ENCODE measurements at places on chromosomes 3 and 15.
A peak's percentile ranks its signal among the peaks of the same experiment; 100 is the strongest.

GRCh38 chr15:36301947-36302346 is 277.5 kb upstream of the CDIN1 start:
- DNase-seq: no peak

DNA sequence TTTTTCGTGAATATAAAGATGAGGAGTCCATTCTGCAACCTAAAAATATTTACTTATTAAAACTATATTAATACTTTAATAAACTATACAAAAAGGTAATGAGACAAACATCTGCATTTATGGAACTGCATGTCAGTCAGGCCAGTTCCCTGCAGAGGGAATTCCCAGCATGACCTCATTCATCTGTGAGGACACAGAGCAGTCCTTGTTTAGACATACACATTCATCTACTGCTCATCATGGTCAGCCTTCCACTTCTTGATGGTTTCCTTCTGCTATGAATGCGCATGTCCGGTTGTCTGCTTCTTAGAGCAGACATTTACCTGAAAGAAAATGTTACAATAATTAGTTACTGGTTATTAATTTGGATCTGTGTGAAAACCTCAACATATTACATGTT is 3.3 kb upstream of the ACTR8 start:
- no peak for DNase-seq

DNA sequence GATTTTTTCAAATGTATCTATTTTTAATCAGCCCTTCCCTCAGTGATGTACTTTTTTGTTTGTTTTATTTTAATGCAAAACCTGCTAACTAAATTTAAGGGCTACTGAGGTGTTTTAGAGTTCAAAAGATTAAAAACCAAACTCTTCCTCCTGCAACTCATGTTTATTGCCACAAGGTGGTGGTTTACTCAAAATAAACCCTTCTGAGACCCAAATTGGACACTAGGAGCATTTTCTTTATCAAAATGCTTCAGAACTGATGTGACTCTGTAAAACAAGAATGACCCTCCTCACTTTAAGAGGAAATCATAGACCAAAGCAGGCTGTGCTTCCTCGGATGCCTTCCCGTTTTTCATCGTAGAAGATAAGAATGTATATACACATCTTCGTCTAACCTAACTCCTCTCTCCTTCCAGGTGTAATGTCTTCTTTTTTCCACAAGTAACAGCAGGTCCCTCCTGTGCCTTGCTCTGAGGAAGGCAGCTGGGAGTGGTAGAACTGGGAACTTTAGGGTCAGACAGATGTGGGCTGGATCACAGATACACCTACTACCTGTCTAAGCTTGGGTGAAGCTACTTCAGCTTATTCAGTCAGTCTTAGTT is 2.9 kb upstream of the NME9 start:
- no peak for DNase-seq

DNA sequence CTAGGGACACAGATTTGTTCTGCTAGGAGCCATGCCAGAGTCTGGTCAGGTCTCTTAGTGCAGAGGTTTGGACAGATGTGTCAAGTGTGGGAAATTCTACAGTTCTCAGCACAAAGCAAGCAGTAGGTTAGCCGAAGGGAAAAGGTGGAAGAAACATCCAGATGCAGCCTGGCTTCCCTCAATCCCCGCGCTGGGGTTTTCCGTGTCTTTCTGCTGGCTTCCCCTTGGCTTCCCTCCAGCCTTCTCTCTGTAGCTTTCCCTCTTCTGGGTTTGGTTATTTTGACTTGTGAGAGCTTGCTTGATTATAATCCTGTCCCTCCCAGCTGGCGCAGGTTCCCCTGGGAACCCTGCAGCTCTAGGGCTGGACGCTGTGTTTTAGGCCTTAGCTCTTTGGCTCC is 4.1 kb downstream of the TF start:
- peak; percentile 17 for DNase-seq

DNA sequence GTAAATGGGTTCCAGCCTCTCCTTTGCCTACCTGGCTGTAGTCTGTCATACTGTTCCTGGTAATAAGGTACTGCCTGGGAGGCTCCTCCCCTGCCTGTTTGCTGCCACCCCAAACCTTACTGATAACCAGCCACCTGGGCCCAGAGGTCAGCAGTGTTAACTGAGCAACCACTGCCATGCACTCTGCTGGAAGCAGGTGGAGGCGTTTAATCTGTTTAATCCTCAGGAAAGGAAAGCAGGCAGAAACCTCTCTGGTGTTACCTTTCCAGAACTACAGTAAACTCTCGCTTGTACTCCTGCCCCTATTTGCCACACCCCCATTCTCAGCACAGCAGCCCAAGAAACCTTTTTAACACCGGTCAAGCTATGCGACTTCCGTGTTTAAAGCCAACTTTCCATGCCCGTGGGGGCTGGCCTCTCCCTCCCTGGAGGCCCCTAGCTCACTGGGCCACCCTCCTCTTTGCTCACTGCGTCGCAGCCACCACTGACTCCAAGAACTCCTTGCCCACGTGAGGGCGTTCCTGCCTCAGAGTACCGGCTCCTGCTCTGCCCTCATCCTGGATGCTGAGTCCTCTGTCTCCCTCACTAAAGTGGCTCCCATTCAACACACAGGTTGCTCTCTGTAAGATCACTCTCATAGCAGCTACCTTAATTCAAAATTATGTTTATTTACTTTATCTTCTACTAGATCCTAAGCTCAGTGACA is 8.3 kb downstream of the BDH1 start:
- DNase-seq: peak; percentile 68

DNA sequence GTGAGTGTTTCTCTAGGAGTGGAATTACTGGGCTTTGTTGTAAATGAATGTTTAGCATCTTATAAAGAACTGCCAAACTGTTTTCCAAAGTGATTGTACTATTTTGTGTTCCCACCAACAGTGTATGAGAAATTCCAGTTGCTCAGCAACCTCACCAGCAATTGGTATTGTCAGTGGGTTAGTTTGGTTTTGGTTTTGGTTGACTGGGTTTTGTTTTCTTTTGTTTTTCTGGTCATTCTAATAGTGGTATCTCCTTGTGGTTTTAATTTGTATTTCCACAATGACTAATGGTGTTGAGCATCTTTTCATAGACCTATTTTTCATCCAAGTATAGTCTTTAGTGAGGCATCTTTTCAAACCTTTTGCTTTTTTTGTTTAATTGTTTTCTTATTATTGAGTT is 27.1 kb downstream of the FILIP1L start:
- DNase-seq: no peak

DNA sequence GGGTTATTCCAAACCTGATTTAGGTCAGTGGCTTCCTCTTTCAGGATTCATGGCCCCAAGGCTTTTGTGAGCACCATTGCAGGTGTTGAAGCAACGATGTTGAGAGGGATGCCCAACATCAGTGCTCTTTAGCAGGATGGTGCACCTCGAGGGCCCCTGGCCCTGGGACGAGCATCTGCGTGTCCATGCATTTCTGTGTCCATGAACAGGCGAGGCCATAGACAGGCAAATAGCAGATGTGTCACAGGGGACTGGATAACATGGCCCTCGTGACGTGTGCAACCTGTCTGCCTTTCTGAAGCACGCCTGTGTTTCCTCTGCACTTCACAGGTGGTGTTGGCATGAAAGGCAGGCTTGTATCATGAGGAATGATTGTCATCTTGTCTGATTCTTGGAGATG is 132.3 kb downstream of the SNRPN start:
- no peak for DNase-seq

DNA sequence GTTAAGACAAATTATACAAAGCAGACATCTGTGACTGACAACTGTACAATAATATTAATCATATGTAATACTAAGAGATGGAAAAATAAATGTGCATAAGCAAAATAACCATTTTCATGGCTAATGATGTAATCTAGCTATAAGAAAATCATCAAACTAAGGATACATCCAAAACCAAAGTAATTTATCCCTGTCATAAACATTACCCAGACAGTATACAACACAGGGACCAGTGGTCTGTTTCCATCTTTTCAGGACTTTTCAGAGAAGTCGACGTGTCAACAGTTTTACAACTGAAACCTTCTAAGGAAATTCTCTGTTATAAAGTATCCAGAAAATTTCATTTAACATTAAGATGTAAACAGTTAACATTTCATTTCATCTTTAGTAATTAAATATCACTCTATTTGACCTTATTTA is 11.0 kb downstream of the THBS1 start:
- no peak for DNase-seq

DNA sequence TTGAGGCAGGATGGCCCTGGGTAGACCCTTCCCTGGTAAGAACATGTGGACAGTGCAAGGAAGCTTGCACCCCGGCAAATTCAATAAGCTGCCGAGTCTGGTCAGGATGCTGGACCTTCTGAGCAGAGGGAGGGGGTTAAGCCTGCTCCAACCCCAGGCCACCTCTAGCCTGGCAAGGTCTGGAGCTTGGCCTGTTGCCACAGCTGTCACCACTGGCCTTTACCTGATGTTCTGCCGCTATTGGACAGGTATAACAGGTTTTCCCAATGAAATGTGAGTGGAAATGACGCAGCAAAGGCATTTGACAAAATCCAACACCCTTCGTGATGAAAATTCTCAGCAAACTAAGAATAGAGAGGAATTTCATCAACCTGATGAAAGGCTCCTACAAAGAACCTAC is 699 bp upstream of the MESP1 start:
- no peak for DNase-seq

- DNase-seq: no peak
Measured at GRCh38 chr3:87766721-87767120, 292.1 kb downstream of the CGGBP1 start.

GRCh38 chr3:23861689-23862088 is 55.1 kb downstream of the NKIRAS1 start:
- DNase-seq: no peak

GRCh38 chr3:32873531-32874130 is 55.8 kb downstream of the TRIM71 start:
- DNase-seq: no peak

DNA sequence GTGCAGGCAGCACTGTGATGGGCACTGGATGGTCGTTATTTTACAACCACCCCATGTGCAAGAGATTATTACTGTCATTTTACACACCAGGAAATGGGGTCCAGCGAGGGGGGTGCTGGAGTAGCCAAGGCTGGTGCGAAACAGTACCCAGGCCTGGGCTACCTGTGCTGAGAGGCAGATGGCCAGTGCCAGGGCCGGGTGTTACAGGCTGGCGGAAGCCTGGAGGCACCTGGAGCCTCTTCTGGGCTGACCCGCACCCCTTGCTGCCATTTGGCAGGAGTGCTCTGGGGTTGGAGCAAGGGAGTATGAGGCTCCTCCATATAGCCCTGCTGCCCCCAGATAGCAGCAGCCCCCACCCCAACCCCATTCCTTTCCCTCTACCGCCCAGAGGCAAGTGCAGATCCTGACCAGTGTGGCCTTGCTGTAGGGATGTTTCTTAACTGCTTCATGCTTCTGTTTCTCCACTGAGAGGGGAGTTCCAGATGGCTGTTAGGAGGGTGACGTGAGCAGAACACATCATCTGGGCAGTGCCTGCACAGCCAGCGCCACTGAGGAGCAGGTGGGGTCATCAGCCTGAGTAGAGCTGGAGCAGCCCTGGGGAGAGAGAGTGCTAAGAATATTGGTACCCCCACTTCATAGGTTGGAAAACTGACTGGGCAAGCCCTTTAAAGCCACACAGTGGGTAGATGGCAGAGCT is 15.3 kb downstream of the SNX33 start:
- no peak for DNase-seq

- DNase-seq: no peak
Measured at GRCh38 chr3:54026543-54026942, 95.8 kb upstream of the CACNA2D3 start.

GRCh38 chr3:108024146-108024850 is 66.5 kb downstream of the CD47 start:
- no peak for DNase-seq

DNA sequence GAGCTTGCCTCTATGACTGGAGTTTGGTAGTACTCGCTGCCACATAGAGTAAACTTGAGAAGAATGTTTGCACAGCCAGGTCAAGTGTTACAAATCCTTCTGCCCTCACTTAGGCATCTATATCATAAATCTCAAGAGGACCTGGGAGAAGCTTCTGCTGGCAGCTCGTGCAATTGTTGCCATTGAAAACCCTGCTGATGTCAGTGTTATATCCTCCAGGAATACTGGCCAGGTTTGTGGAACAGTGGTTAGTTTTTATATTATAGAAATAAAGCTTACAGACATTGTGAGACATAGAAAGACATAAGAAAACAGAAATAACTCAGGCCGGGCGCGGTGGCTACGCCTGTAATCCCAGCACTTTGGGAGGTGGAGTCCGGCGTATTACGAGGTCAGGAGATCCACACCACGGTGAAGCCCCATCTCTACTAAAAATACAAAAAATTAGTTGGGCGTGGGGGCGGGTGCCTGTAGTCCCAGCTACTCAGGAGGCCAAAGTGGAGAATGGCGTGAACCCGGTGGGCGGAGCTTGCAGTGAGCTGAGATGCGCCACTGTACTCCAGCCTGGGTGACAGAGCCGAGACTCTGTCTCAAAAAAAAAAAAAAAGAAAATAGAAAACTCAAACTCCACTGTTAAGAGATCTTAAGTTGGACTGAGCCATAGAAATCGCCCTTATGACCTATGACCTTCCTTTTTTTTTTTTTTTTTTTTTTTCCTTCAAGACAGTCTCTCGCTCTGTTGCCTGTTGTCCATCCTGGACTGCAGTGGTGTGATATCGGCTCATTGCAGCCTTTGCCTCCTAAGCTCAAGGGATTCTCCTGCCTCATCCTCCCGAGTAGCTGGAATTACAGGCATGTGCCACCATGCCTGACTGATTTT is 2.2 kb downstream of the RPSA start:
- DNase-seq: no peak

- no peak for DNase-seq
Measured at GRCh38 chr15:72857331-72858063, 73.9 kb upstream of the ADPGK start.

DNA sequence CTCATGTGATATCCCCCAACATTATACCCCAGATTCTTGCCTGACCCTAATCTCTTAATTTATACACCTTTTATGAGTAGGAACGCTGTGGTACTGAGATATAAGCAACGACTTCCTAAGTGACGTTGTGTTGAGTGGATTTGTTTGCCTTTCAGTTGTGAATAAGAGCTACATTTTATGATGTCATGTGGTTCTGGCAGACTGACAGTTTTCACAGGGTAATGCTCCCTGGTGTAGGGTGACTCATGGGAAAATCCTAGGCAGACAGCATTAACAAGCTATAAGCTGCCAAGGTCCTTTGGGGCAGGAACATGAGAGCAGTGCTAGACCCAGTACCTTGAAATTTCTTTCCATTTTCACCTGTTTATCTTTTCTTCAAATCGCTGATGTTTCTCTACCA is 11.2 kb downstream of the C3orf52 start:
- no peak for DNase-seq

DNA sequence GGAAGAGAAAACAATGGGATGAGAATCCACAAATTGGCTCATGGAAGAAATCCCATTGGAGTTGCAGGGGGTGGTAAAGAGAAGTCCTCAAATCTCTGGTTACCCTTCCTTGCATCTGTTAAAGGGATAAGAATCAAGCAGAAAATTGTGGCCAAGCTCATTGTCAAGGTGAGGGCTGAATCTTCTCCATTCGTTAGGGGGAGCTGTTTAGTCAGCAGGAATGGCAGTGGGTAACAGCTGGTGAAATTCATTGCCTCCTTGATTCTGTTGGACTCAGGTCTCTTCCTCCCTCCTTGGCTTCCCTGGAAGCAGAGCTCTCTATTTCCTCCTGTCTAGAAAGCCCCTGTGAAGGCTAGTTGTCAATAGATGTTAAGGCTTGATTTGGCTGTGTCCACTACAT is 343.1 kb upstream of the SEMA6D start:
- DNase-seq: peak; percentile 49

- no peak for DNase-seq
Measured at GRCh38 chr15:51131596-51132290, 37.0 kb upstream of the TNFAIP8L3 start.

- no peak for DNase-seq
Measured at GRCh38 chr3:23438657-23439056, 235.5 kb downstream of the UBE2E2 start.

All from WERI-Rb-1 (cell line).